ENCODE measurements at places on chromosomes 11 and 22. TPM values are rescaled to one million over a fixed set of nuclear protein-coding genes. Genes with fewer than 3 reads are reported as not detected.

The CCDC86 gene
- total RNA-seq = 31.4 TPM

The LINC01488 gene
- total RNA-seq = not detected

The WNT7B gene
- total RNA-seq = not detected

The ZBTB3 gene
- total RNA-seq = 14.0 TPM

The KCNK7 gene
- total RNA-seq = 1.9 TPM

The NPAS4 gene
- 0.07 TPM for total RNA-seq

The OSBP2 gene
- 4.1 TPM for total RNA-seq

The PHLDA2 gene
- total RNA-seq = 6.2 TPM

The KIAA0930 gene
- total RNA-seq = 20.8 TPM

The LMO2 gene
- total RNA-seq = not detected

The DEFB131B gene
- not detected for total RNA-seq

The OR4D5 gene
- total RNA-seq = not detected

The IGLL5 gene
- total RNA-seq = not detected

The PGGHG gene
- total RNA-seq = 235 TPM

The PTS gene
- total RNA-seq = 23.5 TPM

The NXPE4 gene
- not detected for total RNA-seq

The MMP13 gene
- not detected for total RNA-seq

The PRG2 gene
- not detected for total RNA-seq

The PANX2 gene
- total RNA-seq = 0.24 TPM

The BTG4 gene
- total RNA-seq = not detected

The PRR33 gene
- not detected for total RNA-seq

The PARVA gene
- 0.41 TPM for total RNA-seq

The OR51M1 gene
- total RNA-seq = not detected
